Umbilical cord (tissue), 2 donors: ENCODE measurements at places on chromosomes 5 and 9. TPM values are rescaled to one million over a fixed set of nuclear protein-coding genes. Genes with fewer than 3 reads are reported as not detected.

DNA sequence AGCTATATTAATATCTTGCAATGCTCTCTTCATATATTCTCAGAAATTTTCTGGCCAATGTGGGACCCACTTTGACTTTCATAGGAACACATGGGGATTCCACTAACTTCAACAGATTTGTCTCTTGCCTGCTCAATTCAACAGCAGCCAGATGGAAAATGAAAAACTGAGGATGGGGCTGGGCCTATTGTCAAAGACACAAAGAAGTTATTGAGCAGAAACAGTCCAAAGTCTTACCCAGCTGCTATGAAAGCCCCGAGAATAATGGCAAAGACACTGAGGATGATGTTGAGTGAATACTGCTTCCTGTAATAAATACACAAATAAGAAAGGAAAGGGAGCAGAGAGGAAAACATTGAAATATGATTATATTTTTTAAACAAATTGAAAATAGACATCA, 32.6 kb downstream of the SLC35D2 start:
- no peak for DNase-seq

DNA sequence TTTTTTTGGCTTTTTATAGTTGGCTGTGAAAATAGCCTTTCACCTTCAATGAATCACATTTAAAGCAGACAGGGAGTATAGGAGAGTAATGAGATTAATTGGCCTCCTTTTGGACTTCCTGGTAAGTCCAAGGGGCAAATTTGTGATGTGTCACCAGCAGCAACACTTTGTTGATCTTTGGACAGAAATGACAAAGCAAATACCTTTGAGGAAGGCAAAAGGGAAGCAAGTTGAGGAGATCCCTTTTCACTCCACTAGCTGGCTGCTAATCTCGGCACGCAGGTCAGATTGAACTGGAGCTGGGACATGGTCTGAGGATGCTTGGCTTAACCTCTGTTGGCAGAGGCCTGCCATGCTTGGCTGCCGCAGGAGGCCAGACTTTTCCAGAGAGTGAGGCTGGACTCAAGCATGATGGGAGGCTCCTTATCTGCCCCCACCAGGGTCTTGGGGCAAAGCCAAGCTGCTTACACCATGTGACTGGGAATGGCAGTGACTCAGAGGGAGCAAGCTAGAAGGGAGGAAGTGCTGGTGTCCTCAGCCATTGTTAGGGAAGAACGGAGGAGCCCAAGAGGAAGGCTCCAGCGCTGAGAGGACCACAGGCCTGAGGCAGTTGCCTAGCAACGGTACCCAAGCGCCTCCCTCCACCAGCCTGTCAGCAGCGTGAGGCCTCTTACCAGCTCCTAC, 174.5 kb upstream of the MAP1B start:
- DNase-seq: peak; percentile 49

GRCh38 chr9:90044710-90045151, 439.9 kb downstream of the GADD45G start:
- no peak for DNase-seq

DNA sequence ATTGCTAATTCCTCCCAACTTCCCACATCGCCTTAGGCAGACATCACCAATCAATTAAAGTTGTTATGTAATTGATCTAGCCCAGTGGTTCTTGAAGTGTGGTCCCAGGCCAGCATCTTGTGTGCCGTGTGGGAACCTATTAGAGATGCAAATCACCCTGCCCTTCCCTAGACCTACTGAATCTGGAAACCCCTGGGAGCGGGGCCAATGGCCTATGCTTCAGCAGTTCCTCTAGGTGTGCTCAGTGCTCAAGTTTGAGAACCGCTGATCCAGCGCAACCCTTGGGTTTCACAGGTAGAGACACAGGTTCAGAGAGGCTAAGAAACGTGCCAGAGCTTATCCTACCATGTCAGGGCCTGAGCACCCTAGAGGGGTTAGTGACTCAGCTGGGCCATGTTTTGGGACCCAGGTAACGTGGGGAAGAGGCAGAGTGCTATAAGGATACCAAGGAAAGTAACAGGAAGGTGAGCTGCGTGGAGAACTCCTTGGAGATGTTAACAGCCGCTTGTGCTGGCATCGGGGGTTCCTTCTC, 4.4 kb downstream of the SLC34A1 start:
- no peak for DNase-seq

GRCh38 chr5:23727271-23727670, 219.9 kb downstream of the PRDM9 start:
- DNase-seq: no peak

DNA sequence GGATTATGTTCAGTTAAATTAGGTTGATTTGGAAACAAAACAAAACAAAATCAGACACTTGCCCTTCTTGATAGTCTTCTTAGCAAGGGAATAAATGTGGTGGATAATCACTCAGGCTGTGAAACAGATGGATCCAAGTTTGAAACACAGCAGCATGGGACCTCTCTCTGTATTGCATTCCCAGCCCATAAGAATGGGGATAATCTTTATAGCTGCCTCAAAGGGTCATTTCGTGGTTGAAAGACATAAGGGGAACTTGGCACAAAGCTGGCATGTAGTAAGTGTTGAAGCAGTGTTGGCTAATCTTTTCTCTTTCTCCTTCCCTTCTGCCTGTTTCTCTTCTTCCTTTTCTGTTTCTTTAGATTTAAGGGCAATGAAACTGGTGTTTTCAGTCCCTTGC, 333.9 kb upstream of the TLE4 start:
- DNase-seq: no peak

DNA sequence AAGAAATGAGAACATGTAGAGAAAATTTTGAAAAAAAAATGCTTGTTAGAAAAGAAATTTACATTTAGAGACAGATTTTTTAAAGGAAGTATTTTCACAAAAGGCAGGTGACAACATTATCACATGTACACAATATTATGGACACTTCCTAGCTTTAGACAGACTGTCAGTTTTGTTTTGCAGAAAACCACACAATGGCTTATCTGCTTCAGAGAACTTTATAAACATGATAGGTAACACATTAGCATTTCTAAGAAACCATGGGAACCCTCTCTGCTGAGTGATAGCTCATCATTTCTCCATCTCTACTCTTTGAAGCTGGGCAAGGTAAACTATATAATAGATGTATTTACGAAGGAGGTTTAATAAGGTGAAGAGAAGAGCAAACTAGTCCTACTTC, 25.6 kb downstream of the POU5F2 start:
- DNase-seq: no peak

DNA sequence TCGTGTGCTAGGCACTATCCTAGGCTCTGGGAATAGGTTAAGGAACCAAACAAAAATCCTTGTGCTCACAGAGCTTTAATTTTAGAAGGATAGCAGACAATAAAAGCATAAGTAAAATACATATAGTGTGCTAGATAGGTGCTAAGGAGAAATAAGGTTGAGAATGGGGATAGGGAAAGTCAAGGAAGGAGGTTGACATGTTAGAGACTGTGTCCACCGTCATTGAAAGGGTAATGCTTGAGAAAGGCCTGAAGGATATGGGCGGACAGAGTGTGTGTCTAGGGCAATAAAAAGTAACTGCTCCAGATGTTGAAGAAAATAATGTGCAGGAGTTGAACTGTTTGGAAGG, 482 bp upstream of the TDRD7 start:
- no peak for DNase-seq

DNA sequence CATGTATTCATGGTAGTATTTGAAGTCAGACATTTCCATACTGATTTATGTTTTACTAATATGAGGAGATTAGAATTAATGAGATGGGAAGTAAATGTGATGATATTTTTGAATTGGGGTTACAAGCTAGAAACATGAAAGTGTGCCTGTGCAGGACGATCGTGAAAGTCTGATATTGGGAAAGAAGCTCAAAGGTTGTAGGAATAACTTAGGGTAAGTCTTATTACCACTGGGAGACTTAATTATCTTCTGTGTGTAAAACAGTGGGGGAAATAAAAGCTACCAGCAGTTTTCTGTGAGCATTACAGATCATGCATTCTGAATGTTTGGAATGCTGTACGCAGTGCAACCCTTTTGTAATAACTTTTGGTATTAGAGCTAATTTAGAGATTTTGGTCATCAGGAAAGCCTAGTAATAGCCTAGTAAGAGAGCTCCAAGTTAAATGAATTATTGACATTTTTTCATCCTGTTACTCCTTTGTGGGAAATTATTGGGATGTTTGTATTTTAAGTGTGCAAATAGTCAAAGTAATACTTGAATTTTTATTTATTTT, 153.9 kb downstream of the PCSK5 start:
- DNase-seq: no peak

DNA sequence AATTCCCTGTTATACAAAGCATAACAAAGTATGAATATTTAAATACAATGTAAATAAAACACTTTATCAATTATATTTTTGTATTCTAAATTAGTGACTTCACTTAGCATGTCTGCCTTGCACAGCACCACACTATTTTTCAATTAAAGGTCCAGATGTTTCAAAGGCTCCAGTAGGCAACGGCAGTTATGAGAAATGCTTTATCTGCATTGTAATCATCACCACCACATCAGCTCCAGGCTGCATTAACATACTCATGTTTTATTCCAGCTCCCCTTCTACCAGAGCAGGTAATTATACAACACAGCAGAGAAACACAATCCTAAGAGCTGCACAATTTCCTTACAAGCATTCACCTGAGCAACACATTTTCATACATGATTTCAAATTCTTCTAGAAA, 102.8 kb downstream of the MAPKAP1 start:
- DNase-seq: no peak

GRCh38 chr9:13088720-13089427, 190.6 kb downstream of the MPDZ start:
- peak; percentile 76 for DNase-seq

DNA sequence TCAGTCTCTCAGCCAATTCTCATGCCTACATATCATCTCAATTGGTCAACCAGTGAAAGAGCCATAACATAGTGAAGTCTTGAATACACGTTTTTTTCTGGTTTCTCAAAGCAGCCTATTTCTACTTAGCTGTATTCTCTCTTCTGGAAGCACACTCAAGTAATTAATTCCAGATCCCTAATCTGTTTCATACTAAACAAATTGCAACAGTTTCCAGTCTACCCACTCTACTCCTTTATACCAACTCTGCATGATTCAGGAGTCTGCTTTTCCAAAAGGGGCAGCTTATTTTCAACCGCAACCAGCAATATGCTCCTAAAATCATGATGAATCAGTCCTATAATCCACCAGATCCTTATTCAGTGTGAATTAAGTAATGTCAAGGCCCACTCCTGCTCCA, 211.7 kb downstream of the TLE1 start:
- DNase-seq: no peak

DNA sequence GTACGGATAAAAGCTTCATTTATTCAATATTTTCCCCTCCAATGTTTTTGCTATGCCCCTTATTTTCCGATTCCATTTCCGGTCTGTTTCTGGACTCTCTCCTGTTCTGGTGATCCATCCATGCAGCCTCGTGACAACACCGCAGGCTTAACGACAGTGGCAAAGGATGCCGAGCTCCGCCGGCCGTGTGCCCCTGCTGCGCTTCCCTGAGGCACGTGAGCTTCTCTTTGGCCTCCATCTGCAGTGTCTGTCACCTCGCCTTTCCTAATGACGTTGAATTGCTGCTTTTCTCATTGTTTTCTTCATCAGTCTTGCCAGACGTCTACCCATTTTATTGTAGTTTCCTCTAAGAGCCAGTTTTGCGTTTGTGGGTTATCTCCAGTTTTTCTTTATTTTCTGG, 28.7 kb downstream of the SURF6 start:
- no peak for DNase-seq

DNA sequence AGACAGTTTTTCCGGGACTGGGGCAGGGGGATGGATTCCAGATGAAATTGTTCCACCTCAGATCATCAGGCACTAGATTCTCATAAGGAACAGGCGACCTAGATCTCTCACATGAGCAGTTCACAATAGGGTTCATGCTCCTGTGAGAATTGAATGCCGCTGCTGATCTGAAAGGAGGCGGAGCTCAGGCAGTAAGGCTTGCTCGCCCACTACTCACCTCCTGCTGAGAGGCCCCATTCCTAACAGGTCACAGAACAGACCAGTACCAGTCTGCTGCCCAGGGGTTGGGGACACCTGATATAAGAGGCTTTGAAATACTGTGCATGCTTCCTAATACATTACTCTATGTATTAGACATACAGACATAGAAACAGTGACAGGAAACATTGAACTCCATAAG, 41.1 kb downstream of the PTPRD start:
- no peak for DNase-seq

DNA sequence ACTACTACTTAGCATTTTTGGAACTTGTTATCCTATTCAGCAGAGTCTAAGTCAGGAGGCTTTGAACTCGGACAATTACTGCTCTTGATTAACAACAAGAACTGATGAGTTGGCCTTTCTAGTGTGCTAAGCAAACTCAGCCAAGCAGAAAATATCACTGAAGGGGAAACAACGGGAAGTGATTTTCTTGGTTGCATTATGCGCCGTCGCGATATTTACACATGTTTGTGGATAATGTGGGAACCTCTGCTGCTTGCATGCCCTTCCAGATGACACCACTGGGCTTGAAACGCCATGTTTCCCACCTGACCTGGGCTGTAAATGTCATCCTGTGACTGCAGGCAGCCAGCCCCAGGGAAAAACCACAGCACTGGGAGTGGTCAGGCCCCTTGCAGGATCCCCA, 205.5 kb downstream of the PAX5 start:
- DNase-seq: no peak

GRCh38 chr9:98771209-98771874, 25.0 kb downstream of the ANKS6 start:
- no peak for DNase-seq

DNA sequence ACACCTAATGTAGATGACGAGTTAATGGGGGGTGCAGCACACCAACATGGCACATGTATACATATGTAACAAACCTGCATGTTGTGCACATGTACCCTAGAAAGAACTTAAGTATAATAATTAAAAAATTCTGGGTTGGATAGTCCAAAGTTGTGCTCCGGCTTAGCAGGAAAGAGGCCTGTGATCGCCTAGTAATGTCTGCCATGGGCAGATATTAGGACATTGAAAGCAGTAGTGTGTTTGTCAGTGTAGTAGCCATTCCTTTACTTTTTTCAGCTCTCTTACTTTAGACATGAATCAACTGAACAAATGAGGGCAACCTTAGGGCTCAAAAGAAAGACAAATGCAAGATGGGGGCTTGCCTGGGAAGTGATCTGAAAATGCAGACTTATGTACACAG, 58.9 kb downstream of the PPARGC1B start:
- no peak for DNase-seq

- no peak for DNase-seq
Measured at GRCh38 chr9:136669791-136670464, 7.2 kb downstream of the EGFL7 start.

GRCh38 chr5:56838409-56839039, 23.2 kb downstream of the MAP3K1 start:
- peak; percentile 75 for DNase-seq

GRCh38 chr9:130701059-130702022, 7.8 kb downstream of the EXOSC2 start:
- peak; percentile 59 for DNase-seq

The BHMT2 gene
- total RNA-seq: 18.3 TPM

The HMCN2 gene
- total RNA-seq: 7.5 TPM

The MARCOL gene
- 3.9 TPM for total RNA-seq

The PTPN3 gene
- 2.9 TPM for total RNA-seq

The C7 gene
- 32.3 TPM for total RNA-seq

The B4GALT7 gene
- total RNA-seq: 26.0 TPM

The IFNA2 gene
- total RNA-seq: 5.8 TPM

The IL17B gene
- not detected for total RNA-seq

The HRCT1 gene
- 13.7 TPM for total RNA-seq
